ENCODE measurements at places on chromosomes 4 and X.

GRCh38 chrX:108558217-108558616 is 118.6 kb downstream of the COL4A5 start:
- DNase-seq = no peak

GRCh38 chr4:2649604-2650114 is 106.5 kb downstream of the TNIP2 start:
- DNase-seq = no peak

DNA sequence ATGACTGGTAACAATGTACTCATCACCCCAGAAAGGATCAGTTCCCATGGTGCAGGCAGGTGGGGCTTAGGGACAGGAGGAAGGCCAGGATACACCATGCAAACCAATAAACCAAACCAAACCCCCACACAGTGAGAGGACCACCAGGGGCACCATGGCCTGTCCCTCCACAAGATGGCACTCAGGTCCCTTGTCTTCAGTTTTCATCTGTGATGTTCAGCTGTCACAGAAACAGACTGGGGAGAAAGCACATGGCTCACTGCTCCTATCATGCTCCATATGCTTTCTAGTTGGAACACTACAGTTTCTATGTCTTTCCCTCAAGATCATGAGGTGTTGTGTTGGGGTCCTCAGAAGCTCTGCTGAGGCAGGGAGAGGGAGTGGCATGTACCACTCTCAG is 10.1 kb downstream of the HS3ST1 start:
- DNase-seq = no peak

- DNase-seq = no peak
These were observed 278.4 kb upstream of the AGTR2 start for GRCh38 chrX:115892056-115892708.

GRCh38 chr4:60365176-60365575 is 835.0 kb upstream of the ADGRL3 start:
- DNase-seq = no peak
